ENCODE measurements at places on chromosomes 1 and 21.

DNA sequence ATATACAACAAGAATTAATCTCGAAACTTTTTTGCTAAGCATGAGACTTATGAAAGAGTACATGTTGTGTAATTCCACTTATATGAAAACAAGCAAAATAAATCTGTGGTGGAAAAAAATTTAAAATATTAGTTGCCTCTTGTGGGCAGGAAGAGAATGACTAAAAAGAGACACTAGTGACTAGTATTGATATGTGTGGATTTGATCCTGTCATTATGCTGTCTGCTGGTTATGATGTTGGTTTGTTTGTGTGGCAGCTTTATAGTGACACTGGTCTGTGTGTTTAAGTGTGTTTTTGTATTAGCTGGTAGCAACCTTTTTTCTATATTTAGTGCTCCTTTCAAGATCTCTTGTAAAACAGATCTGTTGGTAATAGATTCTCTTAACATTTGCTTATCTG, 267.8 kb upstream of the NRIP1 start:
- ATAC-seq = no peak

GRCh38 chr21:36166705-36167104, 10.1 kb downstream of the DOP1B start:
- ATAC-seq = no peak

DNA sequence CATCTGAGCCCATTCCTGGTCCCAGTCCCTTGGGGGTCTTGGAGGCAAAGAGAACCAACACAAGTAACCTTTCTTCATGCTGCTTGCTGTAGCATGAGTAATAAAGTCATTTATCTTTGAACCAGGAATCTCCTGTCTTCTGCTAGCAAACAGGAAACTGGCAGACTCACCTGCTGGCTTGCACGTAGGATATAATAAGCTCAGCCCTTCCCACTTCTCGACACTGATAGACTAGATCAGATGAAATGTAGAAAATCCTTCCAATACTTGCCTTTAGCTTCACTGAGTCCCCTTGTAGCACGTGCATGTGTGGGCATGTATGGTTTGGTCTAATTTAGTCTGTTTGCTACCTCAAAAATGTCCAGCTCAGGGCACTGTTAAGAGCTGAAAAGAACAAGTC, 6.5 kb upstream of the TFF2 start:
- no peak for ATAC-seq

DNA sequence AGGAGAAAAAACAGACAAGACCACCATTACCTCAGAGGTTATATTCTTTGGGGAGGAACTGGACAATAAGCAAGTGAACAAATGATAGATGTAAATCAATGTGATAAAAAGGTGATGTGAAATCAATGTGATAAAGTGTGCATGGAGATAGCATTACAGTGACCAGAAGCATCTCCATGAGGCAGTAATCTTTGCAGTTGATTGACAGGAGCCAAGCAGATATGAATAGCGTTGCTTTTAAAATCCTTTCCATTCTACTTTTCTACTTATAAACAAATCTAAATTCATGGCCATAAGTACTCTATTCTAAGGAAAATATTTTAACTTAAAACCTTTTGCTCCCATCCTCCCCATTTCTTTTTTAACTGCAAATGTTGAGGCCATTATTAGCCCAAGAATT, 2.8 kb upstream of the H3-3A start:
- no peak for ATAC-seq

DNA sequence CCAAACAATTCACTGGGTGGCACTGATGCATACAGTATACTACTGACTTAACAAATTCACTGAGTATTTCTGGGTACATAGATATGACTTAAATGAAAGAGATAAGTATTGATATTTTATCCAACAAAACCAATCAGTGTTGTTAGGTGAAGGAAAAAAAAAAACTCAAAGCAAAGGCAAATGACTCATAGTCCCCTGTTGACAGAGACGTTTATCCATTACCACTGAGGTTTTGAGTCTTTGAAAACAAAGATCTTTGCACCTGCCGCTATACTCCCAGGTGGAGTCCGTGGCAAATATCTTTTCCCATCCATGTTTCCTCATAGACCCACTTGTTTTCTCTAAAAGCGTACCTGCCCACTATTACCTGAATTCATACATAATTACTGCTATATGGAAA, 18.4 kb downstream of the DYNLT5 start:
- ATAC-seq = peak; percentile 78

DNA sequence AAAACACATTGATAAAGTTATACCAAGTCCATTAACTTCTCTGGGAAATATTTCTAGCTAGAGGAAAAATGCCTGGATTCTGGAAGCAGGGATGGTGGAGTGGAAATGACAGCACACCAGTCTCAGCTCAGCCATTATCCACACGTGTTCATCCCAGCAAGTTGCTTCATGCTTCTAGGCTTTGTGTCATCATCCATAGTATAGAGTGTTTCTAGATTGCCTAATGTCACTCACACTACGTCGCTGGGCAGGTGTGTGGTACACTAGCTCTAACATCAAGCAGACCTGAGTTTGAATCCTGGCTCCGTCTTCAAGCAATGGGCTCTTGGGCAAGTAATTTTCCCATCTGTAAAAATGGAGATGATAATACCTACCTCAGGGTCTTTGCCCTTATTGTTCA, 326.3 kb downstream of the PBX1 start:
- no peak for ATAC-seq

DNA sequence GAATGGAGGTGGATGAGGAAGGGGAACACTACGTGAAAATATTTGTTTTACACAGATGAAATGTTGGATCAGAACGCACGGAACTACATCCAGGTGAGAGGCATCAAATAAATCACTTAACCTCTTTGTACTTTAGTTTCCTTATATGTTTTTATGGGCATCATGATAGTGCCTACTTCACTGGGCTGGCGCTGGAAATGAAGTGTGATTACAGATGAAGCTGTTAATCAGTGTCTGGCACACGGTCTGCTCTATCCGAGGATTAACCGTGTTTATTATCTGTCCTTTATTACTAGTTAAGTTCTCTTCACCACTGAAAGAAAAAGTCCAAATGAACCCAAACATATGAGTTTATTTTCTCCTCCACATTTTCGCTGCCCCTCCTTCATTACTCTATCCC, 96.0 kb upstream of the TRABD2B start:
- no peak for ATAC-seq

DNA sequence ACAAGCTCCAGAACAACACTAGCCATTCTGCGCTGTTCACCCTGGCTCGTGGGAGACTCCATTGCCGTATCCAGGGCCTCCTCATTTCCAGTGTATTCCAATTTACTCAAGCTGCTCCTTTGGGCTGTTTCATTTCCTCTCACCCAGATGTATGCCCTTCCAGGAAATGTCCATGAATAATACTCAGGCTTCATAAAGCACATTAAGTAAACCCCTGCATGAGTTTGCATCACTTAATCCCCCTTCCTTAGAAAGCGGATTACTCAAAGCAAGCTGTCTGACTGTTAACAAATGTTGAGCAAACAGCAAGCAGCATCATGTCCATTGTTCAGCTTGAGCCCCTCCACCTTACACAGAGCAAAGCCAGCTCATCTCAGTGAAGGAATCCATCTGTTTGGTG, 403.6 kb upstream of the PBX1 start:
- ATAC-seq = no peak

GRCh38 chr21:34730194-34730593, 61.4 kb downstream of the CLIC6 start:
- ATAC-seq = no peak

- peak; percentile 74 for ATAC-seq
These were observed 14.0 kb upstream of the GBP5 start for GRCh38 chr1:89286549-89287180.

- peak; percentile 20 for ATAC-seq
These were observed 5.0 kb downstream of the ATF6 start for GRCh38 chr1:161771161-161771560.

DNA sequence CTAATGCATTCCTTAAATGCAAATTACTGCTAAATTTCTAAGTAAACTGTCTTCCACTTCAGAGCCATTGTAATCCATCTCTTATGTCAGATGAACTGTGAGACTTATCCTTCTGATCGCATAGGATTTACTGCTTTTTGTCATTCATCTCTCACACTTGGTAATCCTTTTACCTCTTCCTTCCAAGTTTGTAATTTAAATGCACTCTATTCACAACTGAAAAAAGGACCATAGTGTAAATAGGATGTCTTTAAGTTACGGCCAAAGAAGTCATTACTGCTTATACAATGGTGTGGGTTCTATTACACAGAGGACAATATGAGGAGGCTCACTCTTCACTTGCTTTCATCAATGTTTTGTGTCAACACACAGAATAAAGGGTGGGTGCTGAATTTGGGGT, 393.3 kb downstream of the PTBP2 start:
- no peak for ATAC-seq

GRCh38 chr1:173113015-173113741, 62.4 kb upstream of the TNFSF18 start:
- peak; percentile 52 for ATAC-seq

- ATAC-seq = no peak
These were observed 15.0 kb downstream of the CACNA1S start for GRCh38 chr1:201096977-201097856.

- no peak for ATAC-seq
These were observed 34.1 kb upstream of the PDPN start for GRCh38 chr1:13549521-13549920.

DNA sequence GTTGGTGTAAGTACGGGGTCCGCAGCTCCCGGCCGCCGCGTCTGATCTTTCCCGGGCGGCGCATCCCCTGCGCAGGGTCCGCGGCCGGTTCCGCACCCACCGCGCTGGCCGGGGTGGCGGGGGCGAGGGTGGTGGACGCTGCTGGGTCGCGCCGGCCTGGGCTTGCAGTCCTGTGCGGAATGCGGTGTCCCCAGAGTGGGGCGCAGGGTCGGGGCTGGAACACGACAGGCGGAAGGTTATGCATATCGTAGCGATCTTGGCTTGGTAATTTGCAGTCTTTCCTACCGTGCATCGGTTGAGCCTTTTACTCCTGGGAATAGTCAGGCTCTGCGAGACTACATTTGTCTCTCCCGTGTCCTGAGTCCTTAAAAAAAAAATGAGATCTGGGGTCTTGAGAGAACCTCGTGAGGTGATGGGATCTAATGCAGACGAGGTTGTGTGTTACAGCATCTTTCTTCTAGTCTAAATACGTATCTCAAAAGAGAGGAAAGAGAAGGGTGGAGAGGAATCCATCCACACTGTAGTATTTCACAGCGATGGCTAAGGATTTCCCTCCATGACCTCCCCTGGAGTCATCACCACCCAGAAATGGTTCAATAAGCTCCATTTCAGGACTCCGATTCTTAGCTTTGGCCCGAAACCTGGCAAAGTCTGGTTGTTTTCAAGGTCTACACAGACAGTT, 572 bp downstream of the ATP1B1 start:
- peak; percentile 3 for ATAC-seq

- no peak for ATAC-seq
These were observed 1588.1 kb upstream of the B3GALT2 start for GRCh38 chr1:194774535-194774934.

GRCh38 chr21:45105906-45106485, 31.6 kb downstream of the ADARB1 start:
- ATAC-seq = no peak

DNA sequence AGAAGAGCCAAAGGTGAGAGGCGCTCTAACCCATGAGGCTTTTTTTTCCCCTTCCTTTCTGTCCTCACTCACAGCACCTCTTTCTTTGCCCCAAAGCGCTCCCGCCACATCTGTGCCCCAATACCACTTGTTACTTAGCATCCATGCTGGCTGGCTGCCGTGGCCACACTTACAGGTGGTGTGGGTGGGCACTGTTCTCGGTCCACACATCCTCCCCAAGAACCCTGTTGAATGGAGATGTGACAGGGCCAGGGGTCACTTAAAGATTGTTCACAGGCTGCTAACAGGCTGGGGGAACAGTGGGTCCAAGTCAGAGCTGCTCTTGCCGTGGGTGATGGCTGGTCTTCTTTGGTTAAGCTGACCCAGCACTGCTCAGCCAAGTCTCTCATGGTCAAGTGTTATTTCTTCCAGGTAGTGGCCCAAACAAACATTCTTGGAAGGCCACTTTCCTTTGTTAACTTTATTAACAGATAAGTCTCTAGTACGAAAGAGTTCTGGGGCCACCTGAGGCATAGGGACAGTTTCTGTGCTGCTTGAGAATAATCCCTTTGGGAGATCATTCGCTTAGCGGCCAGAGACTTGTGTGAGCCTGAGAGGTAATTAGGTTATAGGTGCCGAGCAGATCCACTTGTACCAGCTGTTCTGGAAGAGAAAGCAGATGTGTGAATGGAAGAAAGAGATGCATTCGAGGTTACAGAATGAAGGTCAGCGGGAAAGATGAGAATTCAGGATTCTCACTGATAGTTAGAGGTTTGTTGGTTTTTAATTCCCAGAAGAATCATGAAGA, 62.6 kb upstream of the IRF2BP2 start:
- no peak for ATAC-seq

DNA sequence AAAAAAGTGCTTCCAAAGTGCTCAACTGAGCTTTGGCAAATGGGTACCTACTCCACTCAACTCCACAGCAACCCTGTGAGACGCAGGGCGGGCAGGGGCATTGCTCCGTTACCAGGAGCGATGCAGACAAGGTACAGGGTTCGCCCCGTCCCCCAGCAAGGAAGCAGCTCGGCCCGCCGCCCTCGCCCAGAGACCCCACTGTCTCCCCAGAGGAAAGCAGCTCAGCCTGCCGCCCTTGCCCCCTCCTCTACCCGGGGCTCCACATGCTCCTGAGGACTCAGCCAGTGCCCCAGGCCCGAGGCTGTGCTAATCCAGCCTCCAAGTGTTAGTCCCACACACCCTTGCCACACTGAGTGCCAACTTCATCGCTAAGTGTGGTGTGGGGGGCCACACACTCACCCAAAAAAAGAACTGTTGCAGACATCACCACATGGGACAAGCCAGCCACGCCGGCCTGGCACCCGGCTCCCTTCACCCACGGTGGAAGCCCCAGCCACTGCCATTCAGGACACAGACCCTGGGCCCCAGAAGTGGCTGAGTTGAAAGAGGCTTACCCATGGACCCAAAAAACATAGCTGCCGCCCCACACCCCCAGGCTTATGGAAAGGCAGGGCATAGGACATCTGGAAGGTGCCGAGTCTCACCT, 26.3 kb downstream of the WDR4 start:
- ATAC-seq = no peak

GRCh38 chr21:25925936-25926335, 191.2 kb downstream of the GABPA start:
- no peak for ATAC-seq

DNA sequence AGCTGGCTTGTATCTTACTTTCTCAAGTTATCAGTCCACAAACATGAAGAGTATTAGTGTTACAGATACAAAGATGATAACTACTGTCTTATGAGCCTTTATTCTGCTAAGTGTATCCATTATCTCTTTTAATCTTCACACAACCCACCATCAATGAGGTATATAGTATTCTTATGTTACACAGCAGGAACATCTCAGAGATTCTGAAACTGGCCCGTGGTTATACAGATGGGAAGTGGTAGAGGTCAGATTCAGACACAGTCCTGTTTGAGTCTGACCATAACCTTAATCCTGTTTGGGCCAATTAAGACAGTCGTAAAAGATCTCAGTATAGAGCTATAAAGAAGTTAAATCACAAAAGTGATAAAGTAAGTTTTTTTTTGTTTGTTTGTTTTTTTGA, 5.1 kb upstream of the TMEM269 start:
- ATAC-seq = peak; percentile 74

DNA sequence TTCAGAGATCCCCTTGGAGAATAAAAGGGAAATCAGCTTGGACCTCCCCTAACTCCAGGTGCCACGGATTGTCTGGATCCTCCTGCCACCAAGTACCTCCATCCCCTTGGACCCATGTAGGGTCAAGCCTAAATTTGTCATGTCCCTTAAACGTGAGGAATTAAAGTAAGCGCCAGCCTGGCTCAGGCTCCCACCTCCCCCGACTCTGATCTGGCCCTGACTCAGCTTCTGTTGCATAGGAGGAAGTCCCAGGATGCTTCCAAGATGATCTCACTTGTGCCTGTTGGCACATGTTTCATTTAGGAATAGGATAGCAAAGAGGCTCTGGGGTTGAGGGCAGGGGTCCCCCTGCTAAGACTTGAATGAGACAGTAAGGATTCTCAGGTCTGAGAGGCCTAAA, 231.9 kb upstream of the JUN start:
- no peak for ATAC-seq
